Central memory CD8-positive, alpha-beta T cell (primary cell): ENCODE measurements at places on chromosomes 7 and 10.

- DNase-seq: no peak
Measured at GRCh38 chr10:97707134-97707861, 6.2 kb upstream of the MARVELD1 start.

- DNase-seq: peak; percentile 42
Measured at GRCh38 chr7:3063016-3063753, 19.5 kb upstream of the CARD11 start.

GRCh38 chr10:5538892-5539651 is 14.3 kb downstream of the CALML3 start:
- no peak for DNase-seq

DNA sequence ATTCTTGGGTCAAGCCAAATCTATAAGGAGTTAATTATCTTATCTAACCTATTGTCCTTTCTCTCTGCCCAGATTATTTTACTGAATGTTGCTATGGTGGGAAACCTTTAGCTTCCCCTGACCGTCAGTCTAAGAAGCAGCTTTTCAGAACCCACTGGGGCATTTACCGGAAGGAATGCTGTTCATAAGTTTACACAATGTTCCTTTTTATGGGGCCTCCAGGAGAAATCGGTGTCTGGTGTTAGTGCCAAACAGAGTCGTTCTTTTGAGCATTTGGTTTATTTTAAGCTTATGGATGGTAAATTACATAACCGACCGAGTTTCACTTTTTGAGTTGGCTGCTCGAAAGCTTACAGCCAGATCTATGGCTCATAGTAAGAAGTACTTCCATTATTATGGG is 111.9 kb downstream of the CACNB2 start:
- DNase-seq: no peak

DNA sequence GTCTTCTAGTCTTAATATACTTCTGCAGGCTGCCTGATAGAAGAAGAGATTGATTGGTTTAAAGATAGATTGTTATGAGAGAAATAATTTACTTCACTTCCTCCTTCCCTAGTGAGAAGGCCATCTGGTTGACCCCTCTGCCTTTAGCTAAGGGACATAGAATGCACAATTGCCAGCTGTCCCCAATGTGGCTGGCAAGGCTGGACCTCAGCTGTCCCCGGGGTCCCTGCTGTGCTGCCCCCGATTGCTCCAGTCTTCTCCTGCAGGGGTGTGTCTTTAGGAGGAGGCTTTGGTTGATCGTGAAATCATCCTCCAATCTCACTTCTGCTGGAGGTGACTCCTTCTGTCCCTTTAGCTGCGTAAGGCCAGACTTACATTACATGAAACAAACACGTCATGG is 388.5 kb downstream of the DPP6 start:
- no peak for DNase-seq

DNA sequence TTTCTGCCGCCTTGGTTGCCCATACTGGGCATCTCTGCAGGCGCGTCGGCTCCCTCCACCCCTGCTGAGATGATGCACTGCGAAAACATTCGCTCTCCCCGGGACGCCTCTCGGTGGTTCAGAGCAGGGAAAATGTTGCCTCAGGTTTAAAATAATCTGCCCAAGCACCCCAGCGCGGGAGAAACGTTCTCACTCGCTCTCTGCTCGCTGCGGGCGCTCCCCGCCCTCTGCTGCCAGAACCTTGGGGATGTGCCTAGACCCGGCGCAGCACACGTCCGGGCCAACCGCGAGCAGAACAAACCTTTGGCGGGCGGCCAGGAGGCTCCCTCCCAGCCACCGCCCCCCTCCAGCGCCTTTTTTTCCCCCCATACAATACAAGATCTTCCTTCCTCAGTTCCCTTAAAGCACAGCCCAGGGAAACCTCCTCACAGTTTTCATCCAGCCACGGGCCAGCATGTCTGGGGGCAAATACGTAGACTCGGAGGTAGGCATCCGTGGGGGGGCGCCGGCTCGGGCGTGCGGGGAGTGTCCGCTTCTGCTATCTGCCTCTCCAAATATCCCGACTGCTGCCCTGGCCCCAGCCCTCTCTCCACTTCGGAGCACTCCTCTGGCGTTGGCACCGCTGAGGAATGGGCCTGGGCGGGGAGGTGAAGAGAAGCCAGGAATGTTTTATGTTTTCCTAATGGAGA is at the start of gene CAV1:
Gene CAV1 (plus strand): TSS at position 428 of the 689 bp plus-strand sequence. CDS start 27 bp downstream, at position 455.
- DNase-seq: peak; percentile 18

DNA sequence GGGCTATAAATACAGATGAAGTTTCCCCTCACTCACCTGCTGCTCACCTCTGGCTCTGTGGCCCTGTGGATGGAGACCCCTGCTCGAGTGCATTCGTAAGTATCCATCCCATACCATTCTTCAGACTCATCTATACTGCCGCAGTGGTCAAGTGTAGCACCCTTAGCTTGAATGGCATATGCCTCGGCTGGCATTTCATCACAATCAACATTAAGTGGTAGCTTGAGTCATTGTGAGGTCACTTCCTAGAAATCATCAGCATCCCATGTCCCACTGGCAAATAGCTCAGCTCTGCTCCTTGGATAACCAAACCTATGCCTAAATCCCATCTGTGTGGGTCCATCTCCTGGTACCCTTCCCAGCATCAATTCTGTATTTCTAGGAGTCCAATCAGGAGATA is 38.2 kb downstream of the MDH2 start:
- DNase-seq: no peak
